ENCODE measurements at places on chromosomes 16 and 17.

- no peak for DNase-seq
These were observed 9.4 kb downstream of the RPL19 start for GRCh38 chr17:39209317-39210092.

- DNase-seq = no peak
These were observed 271.8 kb downstream of the CPPED1 start for GRCh38 chr16:12531937-12532336.

- DNase-seq = peak; percentile 74
These were observed 4.3 kb upstream of the PABPN1L start for GRCh38 chr16:88870608-88871348.

GRCh38 chr17:77379832-77380231 is 239.1 kb downstream of the SEC14L1 start:
- no peak for DNase-seq

DNA sequence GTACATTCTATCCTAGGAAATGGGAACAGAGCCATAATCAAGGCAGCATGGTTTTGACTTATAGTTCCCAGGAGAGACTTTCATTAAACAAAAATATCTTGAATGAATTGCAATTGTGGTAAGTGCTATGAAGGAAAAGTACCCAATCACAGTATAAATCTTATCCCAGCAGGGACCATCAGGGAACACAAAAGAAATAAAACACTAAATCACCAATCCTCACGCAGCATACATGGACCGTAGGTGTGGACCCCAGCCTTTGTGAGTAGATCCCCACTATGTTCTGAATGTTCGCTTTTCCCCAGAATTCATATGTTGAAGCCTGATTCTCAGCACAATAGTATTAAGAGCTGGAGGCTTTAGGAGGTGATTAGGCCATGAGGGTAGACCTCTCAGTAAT is 925.0 kb upstream of the RBFOX1 start:
- DNase-seq = no peak

DNA sequence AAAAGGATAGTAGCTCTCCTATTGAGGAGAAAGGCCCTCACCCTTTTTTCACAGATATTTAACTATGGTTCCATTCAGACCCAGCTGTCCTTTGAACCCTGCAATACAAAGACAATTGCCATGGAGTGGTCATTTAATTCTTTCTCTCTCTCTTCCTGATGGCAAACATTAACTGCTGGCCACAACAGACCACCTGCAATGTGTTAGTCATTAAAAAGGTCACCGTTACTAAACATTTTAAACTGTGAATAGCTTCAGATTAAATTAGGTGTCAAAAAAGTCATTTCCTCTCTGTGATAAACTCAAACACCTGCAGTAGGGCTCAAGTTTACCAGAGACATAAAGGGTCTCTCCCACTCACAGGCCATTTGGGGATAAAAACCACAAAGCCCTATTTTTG is 697.2 kb downstream of the TOX3 start:
- no peak for DNase-seq

DNA sequence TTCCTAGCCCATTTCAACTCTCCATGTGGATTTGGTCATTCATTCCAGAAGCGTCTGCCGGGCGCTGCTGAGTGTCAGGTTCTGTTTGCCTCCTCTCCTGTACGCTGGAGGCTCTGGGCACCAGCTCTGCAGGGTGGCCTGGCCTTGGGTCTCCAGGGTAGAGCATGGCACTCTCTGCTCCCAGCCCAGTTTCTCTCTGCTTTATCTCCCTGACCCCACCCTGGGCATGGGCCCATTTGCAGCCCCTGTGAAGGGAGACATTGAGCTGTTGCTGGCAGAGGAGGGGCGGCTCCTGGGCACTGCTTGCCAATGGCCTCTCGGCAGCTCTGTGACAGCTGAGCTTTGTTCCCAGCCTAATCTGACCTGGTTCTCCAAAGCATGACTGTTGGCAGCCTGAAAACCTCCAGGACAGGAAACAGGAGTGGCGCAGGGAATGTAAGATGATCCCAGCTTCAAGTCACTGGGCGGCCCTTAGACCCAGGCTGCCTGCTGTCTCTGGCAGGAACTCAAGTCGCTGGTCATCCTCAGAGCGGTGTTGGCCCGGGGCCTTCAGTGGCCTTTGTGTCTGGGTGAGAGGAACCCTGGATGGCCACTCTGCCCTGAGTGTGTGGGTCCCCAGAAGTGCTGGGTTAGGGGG is 146.8 kb downstream of the SEC14L1 start:
- DNase-seq = no peak

GRCh38 chr16:13245713-13246377 is 344.4 kb downstream of the SHISA9 start:
- DNase-seq = no peak

Measured in GM12891 (cell line).